Colonic mucosa (tissue), 4 donors: ENCODE measurements at places on chromosomes 6 and 20. TPM values are rescaled to one million over a fixed set of nuclear protein-coding genes. Genes with fewer than 3 reads are reported as not detected.

Gene COL19A1
- total RNA-seq = 0.22 TPM

Gene XKR7
- 0.07 TPM for total RNA-seq

Gene SRSF12
- total RNA-seq = 0.35 TPM

Gene OGFR
- total RNA-seq = 36.3 TPM

Gene CD24
- 1,002 TPM for total RNA-seq

Gene DST
- 197 TPM for total RNA-seq

Gene RNF39
- 0.93 TPM for total RNA-seq

Gene CGA
- total RNA-seq = not detected

Gene RSPO3
- total RNA-seq = 1.8 TPM

Gene C6orf132
- 35.1 TPM for total RNA-seq

Gene HLA-DOA
- total RNA-seq = 4.3 TPM

Gene GPX5
- total RNA-seq = 0.17 TPM

Gene COL21A1
- total RNA-seq = 1.9 TPM

Gene MOXD1
- total RNA-seq = 5.6 TPM

Gene UFL1
- total RNA-seq = 28.6 TPM

Gene SYCP2L
- total RNA-seq = 0.11 TPM

Gene HEY2
- total RNA-seq = 0.37 TPM

Gene C20orf141
- total RNA-seq = not detected

Gene SIRPB1
- 1.0 TPM for total RNA-seq

Gene MYB
- total RNA-seq = 78.0 TPM

Gene LAMA4
- total RNA-seq = 15.8 TPM

Gene FUCA2
- 93.1 TPM for total RNA-seq

Gene SLCO4A1
- total RNA-seq = 39.7 TPM

Gene SLC22A1
- total RNA-seq = 2.3 TPM

Gene TPD52L1
- total RNA-seq = 15.5 TPM

Gene OR2W1
- not detected for total RNA-seq

Gene MUC21
- total RNA-seq = not detected
